ENCODE measurements at places on chromosomes 11 and 22.

DNA sequence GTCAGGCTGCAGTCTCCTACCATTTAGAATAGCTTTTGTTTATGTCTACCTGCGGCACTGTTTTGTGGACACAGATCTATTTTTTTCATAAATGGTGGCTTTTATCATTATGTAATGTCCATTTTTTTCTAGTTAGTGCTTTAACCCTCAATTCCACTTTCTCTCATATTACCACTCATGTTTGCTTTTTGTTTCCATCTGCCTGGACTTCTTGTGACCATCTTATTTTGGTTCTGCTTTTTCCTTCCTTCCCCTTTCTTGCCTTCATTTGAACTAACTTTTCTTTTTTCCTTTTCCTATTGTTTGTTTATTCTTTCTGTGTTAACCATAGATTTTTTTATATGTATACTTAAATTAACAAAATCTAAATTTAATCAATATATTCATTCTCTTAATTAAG lies 98.5 kb upstream of the SLC22A12 start:
- no peak for DNase-seq

- no peak for DNase-seq
Measured at GRCh38 chr22:24728790-24729637, 45.5 kb downstream of the PIWIL3 start.

- DNase-seq = no peak
Measured at GRCh38 chr11:119373059-119373920, 8.2 kb downstream of the USP2 start.

GRCh38 chr11:102853956-102854355 lies 10.5 kb upstream of the MMP3 start:
- DNase-seq = no peak

GRCh38 chr11:8728563-8728962 lies 46.0 kb downstream of the RPL27A start:
- DNase-seq = no peak

DNA sequence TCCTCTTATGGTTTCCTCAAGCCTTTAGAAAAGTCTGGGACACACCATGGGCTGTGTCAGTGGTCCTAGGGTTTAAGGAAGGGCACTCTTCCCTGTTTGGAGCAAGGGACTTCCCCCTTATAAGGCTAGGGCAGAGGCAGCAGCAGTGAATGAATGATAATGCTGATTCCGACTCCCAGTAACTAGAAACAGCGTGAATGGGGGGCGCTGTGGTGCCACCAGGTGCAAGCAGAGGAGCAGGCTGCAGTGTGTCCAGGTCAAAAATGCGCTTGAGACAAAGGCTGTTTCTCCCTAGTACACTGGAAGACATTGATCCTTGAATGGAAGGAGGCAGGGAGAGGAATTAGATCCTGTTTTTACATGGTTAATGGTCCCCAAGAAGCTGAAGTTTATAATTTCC lies 11.6 kb upstream of the RIC3 start:
- no peak for DNase-seq

GRCh38 chr11:680970-681369 lies 14.1 kb downstream of the DEAF1 start:
- DNase-seq = no peak

DNA sequence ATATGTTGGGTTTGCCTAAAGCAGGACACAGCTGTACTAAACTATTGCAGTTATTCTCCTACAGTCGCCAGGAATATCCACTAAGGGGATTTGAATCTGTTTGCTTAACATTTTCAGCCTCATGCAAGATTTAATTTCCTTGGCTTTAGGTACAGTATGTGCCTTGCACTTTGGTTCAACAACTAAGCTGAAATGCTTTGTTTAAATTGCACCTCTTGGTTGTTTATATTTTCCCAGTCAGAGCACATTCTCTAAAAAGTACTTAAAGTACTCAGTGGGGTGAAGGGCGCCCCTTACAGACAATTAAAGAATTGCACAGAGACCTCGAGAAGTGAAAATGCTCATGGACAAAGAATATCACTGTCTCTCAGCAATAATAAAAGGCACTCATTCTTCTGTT lies 107.8 kb upstream of the MTNR1B start:
- no peak for DNase-seq

DNA sequence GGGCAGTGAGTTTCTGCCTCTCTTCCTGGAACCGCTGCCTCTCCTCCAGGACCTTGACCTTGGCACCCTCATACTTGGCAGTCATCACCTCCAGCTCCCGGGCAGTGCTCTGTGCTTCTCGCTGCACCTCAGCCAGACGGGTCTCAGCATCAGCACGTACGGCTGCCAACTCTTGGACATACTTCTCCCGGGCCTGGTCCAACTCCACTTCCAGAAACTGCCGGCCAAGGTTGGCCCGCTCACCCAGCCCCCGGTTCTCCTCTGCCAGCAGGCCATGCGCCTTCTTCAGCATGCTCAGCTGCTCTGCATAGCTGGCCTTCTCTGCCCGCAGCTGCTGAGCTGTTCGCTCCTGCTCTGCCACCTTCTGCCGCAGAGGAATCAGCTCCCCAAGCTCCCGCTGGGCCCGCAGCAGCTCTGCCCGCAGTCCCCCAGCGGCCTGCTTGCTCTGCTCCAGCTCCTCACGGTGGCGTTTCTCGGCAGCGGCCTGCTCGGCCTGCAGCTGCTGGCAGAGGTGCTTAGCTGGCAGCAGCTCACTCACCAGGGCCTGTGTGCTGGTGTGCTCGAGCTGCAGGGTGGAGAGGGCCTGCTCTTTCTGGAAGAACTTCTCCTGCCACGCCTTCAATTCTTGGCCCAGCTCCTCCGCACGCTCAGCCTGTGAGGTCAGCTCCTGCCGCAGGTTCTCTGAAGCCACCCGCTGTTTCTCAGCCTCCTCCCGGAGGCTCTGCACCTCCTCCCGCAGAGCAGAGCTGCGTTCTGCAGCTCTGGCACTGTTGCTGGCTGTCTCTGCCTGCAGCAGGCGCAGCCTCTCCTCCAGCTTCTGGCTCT lies 14.4 kb downstream of the IL18BP start:
- DNase-seq = no peak

All from activated T-helper 1 cell treated with anti-CD3 and anti-CD28 coated beads, Interleukin-2, amount 50 U/mL, for 16 hours (primary cell).